Lung (tissue), 17 donors: ENCODE measurements at places on chromosomes 7 and 10. TPM values are rescaled to one million over a fixed set of nuclear protein-coding genes. Genes with fewer than 3 reads are reported as not detected.
A peak's percentile ranks its signal among the peaks of the same experiment; 100 is the strongest.

GRCh38 chr10:111127081-111127848 is 50.4 kb downstream of the ADRA2A start:
- no peak overlapping the region for H3K27ac ChIP-seq
- no peak for DNase-seq
- H3K36me3 ChIP-seq, result no peaks in the 10 kb centered on the region
- no peak overlapping the region for H3K4me3 ChIP-seq
- no peaks in the 10 kb centered on the region for H3K4me1 ChIP-seq

DNA sequence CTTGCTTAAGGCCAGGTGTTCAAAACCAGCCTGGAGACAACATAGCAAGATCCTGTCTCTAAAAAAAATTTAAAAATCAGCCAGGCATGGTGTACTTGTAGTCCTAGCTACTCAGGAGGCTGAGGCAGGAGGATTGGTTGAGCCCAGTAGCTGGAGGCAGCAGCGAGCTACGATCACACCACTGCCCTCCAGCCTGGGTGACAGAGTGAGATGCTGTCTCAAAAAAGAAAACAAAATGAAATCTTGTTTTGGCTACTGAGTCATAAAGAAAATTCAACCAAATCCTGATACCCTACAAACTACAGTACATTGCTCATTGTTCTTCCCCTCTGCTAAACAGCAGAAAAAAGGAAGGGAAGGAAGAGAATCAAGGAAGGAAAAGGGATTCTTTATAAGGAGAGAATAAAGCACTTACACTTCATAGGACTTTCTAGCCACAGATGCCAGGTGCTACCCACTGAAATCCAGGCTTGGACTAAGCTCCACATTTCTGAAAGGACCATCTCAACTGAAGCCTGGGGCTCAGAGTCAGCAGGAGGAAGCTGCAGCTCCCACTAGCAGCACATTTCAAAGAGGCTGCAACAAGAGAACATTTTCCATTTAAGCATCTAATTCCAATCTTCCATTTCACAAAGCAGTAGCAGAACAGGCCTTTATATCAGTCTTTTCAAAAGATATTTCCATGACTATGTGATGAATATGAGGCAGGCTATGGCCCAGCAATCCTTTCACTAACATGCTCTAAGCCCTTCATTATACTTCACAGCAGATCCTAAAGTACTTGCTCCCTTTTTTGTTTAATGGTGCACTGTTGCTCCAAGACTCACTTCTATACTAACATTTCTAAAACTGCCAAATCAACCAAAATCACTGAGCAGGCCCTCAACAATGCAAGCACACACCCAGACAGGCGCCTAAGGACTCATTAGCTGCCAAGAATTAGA is 13.5 kb downstream of the TNPO3 start:
- no peaks in the 10 kb centered on the region for H3K4me1 ChIP-seq
- no peak overlapping the region for H3K27ac ChIP-seq
- H3K4me3 ChIP-seq, result no peak overlapping the region
- H3K36me3 ChIP-seq, result peaks cover 12% of the 10 kb centered on the region
- no peaks in the 10 kb centered on the region for H3K27me3 ChIP-seq
- no peak for DNase-seq

DNA sequence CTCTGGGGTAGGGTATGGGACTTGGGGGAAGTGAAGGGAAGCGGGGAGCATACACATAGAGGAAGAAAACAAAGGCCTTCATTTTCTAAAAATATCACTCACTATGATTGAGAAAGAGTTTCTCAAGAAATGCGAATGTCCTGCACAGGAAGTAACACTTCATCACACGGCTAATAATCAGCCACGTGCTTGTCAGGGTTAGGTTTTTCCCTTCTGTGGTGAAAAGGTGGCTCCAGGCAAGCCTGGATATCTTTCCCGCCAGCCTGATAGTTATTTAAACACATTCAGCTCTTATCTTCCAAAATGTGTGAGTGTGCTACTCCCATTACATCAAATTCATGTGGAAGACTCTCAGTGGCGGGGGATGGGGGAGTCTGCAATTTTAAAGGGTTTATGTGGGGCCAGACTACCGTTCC is 166.4 kb upstream of the ADO start:
- peaks cover 10% of the 10 kb centered on the region for H3K4me1 ChIP-seq
- H3K27me3 ChIP-seq, result no peaks in the 10 kb centered on the region
- DNase-seq, result peak; percentile 96
- no peak overlapping the region for H3K4me3 ChIP-seq
- H3K27ac ChIP-seq, result peak overlapping the region; percentile 83

GRCh38 chr10:119867317-119867716 is 5.3 kb downstream of the MCMBP start:
- H3K27me3 ChIP-seq, result no peaks in the 10 kb centered on the region
- H3K27ac ChIP-seq, result no peak overlapping the region
- DNase-seq, result no peak
- H3K4me1 ChIP-seq, result peaks cover 5% of the 10 kb centered on the region

- DNase-seq, result peak; percentile 42
- no peaks in the 10 kb centered on the region for H3K36me3 ChIP-seq
- no peak overlapping the region for H3K4me3 ChIP-seq
- no peak overlapping the region for H3K27ac ChIP-seq
- no peaks in the 10 kb centered on the region for H3K27me3 ChIP-seq
Measured at GRCh38 chr7:151408839-151409666, 785 bp downstream of the WDR86 start.

Gene SORCS3
- total RNA-seq, result not detected

GRCh38 chr10:78529262-78529661 is 495.6 kb downstream of the RPS24 start:
- H3K4me1 ChIP-seq, result no peaks in the 10 kb centered on the region
- no peak overlapping the region for H3K27ac ChIP-seq
- H3K27me3 ChIP-seq, result no peaks in the 10 kb centered on the region
- no peak overlapping the region for H3K4me3 ChIP-seq
- no peak for DNase-seq
- no peaks in the 10 kb centered on the region for H3K36me3 ChIP-seq

Gene SLC29A4
- 5.7 TPM for total RNA-seq

DNA sequence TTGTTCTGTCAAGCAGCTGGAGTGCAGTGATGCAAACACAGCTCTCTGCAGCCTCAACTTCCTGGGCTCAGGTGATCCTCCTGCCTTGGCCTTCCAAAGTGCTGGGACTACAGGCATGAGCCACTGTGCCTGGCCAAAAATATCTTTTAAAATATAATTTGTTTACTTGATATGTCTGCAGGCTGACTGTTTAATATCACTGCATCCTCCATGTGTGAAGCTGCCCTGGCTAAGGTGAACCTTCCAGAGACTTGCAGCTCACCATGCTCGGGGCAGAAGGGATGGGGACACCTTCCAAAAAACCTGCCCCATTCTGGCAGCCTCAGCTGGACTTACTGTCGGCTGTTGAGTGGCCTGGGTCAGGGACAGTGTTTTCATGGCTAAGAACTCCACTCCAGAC is 57.6 kb upstream of the DDC start:
- H3K27me3 ChIP-seq, result no peaks in the 10 kb centered on the region
- H3K4me3 ChIP-seq, result no peak overlapping the region
- DNase-seq, result no peak
- no peaks in the 10 kb centered on the region for H3K4me1 ChIP-seq

Gene HGF
- 25.5 TPM for total RNA-seq

DNA sequence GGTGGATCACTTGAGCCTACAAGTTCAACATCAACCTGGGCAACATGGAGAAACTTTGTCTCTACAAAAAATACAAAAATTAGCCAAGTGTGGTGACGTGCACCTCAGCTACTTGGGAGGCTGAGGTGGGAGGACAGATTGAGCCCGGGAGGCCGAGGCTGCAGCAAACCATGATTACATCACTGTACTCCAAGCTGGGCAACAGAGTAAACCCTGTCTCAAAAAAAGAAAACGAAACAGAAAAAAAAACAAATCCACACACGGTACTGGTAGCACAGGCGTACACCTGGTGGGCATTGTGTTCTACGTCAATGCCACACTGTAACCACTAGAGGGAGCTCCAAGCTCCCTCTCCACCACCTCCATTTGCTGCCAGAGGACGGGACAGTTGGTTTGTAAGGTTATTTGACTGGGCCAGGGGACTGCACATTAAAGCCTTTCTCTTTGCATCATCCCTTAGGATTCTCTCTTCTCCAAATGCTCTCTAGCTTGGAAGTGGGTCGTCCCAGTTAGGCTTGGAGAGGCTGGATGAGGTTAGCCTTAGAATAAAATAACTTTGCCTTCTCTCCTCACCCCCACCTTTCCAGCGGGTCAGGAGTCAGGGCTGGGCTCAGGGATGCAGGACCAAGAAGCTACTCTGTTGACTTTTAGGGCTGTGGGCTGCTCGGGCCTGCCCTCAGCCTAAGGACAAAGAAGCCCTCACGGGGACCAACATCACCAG is 130.8 kb downstream of the SORBS1 start:
- no peak overlapping the region for H3K27ac ChIP-seq
- peak; percentile 72 for DNase-seq
- H3K4me1 ChIP-seq, result peaks cover 14% of the 10 kb centered on the region
- H3K36me3 ChIP-seq, result no peaks in the 10 kb centered on the region
- H3K4me3 ChIP-seq, result no peak overlapping the region

Gene APBB1IP
- 26.0 TPM for total RNA-seq

Gene ZNF117
- total RNA-seq, result 11.7 TPM

GRCh38 chr7:132592231-132592920 is 16.1 kb upstream of the PLXNA4 start:
- H3K4me1 ChIP-seq, result no peaks in the 10 kb centered on the region
- no peak overlapping the region for H3K27ac ChIP-seq
- DNase-seq, result no peak

- peak overlapping the region; percentile 35 for H3K4me3 ChIP-seq
- no peak for DNase-seq
- H3K36me3 ChIP-seq, result peaks cover 40% of the 10 kb centered on the region
- H3K27ac ChIP-seq, result no peak overlapping the region
- H3K27me3 ChIP-seq, result no peaks in the 10 kb centered on the region
Measured at GRCh38 chr7:44572771-44573170, 937 bp downstream of the DDX56 start.

Gene RADIL
- 6.6 TPM for total RNA-seq

Gene BMPER
- total RNA-seq, result 51.0 TPM

- no peaks in the 10 kb centered on the region for H3K36me3 ChIP-seq
- no peak overlapping the region for H3K27ac ChIP-seq
- no peaks in the 10 kb centered on the region for H3K4me1 ChIP-seq
- no peak for DNase-seq
- no peak overlapping the region for H3K4me3 ChIP-seq
Measured at GRCh38 chr7:125814100-125814499, 884.5 kb upstream of the POT1 start.

- H3K4me3 ChIP-seq, result no peak overlapping the region
- peaks cover 5% of the 10 kb centered on the region for H3K4me1 ChIP-seq
- H3K27ac ChIP-seq, result no peak overlapping the region
- no peaks in the 10 kb centered on the region for H3K27me3 ChIP-seq
Measured at GRCh38 chr10:19209319-19209718, 160.7 kb downstream of the MALRD1 start.

- peaks cover 5% of the 10 kb centered on the region for H3K36me3 ChIP-seq
- no peaks in the 10 kb centered on the region for H3K27me3 ChIP-seq
- peak within 1 kb of the TSS; percentile 96 for H3K27ac ChIP-seq
- H3K4me1 ChIP-seq, result peaks cover 25% of the 10 kb centered on the region
- H3K4me3 ChIP-seq, result peak within 1 kb of the TSS; percentile 62
Measured at GRCh38 chr7:151057506-151057988, at the start of gene CDK5. TSS of gene CDK5 (minus strand) at chr7:151057897. CDS start at chr7:151057848, 49 bp downstream.

DNA sequence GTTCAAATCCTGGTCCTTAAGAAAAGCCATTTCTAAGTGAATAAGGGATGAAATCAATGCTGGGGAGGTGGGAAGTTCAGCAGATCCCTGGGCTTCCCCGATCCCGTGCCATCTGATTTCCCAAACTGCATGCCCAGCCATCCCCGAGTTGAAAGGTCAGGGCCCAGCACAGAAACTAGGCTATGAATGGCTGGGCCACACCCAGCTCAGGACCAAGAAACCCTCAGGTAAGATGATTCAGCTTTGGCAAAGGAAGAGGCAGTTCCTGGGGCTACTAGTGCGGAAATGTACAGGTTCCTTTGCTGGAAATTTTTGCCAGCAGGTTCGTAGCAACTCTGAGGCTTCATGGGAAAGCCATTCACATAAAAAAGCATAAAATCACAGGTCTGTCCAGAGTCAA is 182.7 kb downstream of the FAM107B start:
- H3K4me1 ChIP-seq, result peaks cover 2% of the 10 kb centered on the region
- no peak for DNase-seq
- no peaks in the 10 kb centered on the region for H3K27me3 ChIP-seq
- H3K36me3 ChIP-seq, result no peaks in the 10 kb centered on the region
- H3K4me3 ChIP-seq, result no peak overlapping the region
- H3K27ac ChIP-seq, result no peak overlapping the region

Gene ARHGAP22
- total RNA-seq, result 4.9 TPM

- no peak overlapping the region for H3K4me3 ChIP-seq
- no peak overlapping the region for H3K27ac ChIP-seq
- peaks cover 8% of the 10 kb centered on the region for H3K4me1 ChIP-seq
- DNase-seq, result no peak
- no peaks in the 10 kb centered on the region for H3K27me3 ChIP-seq
Measured at GRCh38 chr7:69620650-69621049, 22.4 kb downstream of the AUTS2 start.

DNA sequence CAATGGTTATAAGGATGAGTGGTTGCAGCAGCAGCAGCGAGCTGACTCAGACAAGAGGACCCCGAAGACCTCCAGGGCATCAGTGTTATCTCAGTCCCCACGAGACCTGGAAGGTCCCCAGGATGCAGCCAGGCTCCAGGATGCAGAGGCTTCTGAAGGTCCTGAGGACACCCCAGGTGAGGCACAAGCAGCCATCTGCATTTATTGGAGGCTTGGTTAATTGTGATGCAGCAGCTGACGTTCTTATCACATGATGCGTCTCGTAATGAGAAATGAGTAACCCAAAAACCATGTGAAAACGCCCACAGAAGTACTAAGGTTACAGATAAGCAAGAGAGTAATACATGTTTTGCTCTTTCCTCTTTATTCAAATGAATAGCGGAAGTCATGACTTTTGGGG is 17.4 kb downstream of the C7orf57 start:
- H3K27ac ChIP-seq, result no peak overlapping the region
- H3K4me1 ChIP-seq, result no peaks in the 10 kb centered on the region
- no peaks in the 10 kb centered on the region for H3K27me3 ChIP-seq
- no peaks in the 10 kb centered on the region for H3K36me3 ChIP-seq
- no peak overlapping the region for H3K4me3 ChIP-seq

GRCh38 chr10:114073395-114074186 is 29.9 kb downstream of the ADRB1 start:
- H3K36me3 ChIP-seq, result no peaks in the 10 kb centered on the region
- no peak overlapping the region for H3K4me3 ChIP-seq
- no peaks in the 10 kb centered on the region for H3K4me1 ChIP-seq
- DNase-seq, result no peak

Gene EGR2
- 7.8 TPM for total RNA-seq

Gene CHST12
- 17.9 TPM for total RNA-seq

GRCh38 chr7:120334475-120334874 is 61.5 kb downstream of the KCND2 start:
- no peak for DNase-seq
- no peaks in the 10 kb centered on the region for H3K36me3 ChIP-seq
- no peaks in the 10 kb centered on the region for H3K4me1 ChIP-seq
- H3K27ac ChIP-seq, result no peak overlapping the region
- H3K27me3 ChIP-seq, result no peaks in the 10 kb centered on the region

Gene STEAP1B
- 1.5 TPM for total RNA-seq

Gene NANOS1
- total RNA-seq, result 0.74 TPM

DNA sequence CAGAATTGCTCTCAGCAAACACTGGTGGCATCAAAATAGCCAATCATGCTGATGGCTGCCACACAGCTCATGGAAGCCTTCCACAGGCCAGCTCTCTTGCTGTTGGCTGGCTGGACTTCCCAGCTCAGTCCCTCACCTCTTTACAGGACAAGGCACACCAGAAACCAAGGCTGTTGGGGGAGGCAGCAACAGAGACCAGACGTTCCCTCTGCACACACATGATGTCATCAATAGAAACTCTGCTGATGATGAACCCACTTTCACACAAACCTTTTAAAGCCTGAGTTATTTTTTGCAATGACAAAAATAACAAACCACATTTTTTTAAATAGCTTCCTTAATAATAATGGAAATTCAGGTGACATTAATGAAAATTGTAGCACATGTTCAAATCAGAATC is 300.9 kb upstream of the C7orf33 start:
- no peaks in the 10 kb centered on the region for H3K36me3 ChIP-seq
- no peak overlapping the region for H3K27ac ChIP-seq
- no peaks in the 10 kb centered on the region for H3K27me3 ChIP-seq

Gene PRKCQ
- total RNA-seq, result 9.1 TPM
